ENCODE measurements at places on chromosomes 2 and 18.

DNA sequence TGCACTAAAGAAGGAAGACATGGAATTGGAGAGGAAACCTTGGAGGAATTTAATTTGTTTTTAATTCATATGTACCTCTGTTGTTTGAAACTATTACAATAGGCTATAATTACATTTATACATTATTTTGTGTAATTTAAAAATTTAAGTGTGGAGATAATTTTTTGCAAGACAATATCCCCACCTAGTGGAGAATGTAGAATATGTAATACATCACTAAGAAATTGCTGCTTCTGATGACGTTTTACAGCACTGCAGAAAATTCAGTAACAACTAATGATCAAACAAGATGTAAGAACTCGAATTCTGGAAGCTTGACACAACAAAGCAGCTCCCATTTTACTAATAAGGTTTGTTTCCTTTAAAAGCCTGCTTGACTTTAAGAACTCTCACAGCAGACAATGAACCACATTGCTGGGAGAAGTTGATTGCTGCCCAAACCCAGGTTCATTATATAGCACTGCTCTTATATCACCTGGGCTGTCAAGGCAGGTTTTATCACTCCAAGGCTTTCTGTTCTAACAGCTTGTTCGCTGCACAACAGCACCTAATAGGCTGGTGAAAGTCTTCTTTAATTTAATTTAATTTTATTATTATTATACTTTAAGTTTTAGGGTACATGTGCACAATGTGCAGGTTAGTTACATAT, 53.4 kb downstream of the THADA start:
- DNase-seq: peak; percentile 47

- no peak for DNase-seq
These were observed 1.0 kb downstream of the DARS1 start for GRCh38 chr2:135984199-135985017.

- DNase-seq: no peak
These were observed 23.6 kb upstream of the ID2 start for GRCh38 chr2:8658064-8658862.

GRCh38 chr2:66305718-66306117, 129.2 kb upstream of the MEIS1 start:
- peak; percentile 88 for DNase-seq

- no peak for DNase-seq
These were observed 215.0 kb downstream of the MYCN start for GRCh38 chr2:16155366-16155765.

- no peak for DNase-seq
These were observed 939.0 kb upstream of the CRIM1 start for GRCh38 chr2:35416391-35417140.

GRCh38 chr2:108594132-108594981, 60.1 kb downstream of the LIMS1 start:
- no peak for DNase-seq

- no peak for DNase-seq
These were observed 74.2 kb downstream of the DOCK10 start for GRCh38 chr2:224968051-224968450.

DNA sequence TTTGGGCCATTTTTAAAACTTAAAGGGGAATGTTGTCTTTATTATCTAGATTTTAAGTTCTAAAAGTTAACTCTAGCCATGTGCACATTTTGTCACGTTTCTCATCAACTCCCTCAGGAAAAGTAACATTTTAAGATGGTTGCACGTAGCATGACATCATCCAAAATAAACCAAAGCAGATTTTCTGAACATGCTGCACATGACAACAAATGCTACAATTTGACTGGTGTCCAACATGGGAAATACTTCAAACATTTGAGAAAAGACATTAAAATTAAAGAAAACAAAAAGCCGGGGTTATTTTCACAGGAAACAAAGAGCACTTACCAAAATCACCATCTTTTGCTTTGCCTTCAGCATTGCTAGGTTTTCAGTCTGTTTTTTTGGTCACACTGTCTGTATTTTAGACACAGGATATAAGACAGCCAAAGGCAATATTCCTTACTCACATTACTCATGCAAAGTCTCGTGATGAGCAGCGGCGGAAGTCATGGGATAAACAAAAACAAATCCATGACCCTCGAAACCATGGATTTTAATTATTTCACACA, 51.3 kb upstream of the RND3 start:
- no peak for DNase-seq

DNA sequence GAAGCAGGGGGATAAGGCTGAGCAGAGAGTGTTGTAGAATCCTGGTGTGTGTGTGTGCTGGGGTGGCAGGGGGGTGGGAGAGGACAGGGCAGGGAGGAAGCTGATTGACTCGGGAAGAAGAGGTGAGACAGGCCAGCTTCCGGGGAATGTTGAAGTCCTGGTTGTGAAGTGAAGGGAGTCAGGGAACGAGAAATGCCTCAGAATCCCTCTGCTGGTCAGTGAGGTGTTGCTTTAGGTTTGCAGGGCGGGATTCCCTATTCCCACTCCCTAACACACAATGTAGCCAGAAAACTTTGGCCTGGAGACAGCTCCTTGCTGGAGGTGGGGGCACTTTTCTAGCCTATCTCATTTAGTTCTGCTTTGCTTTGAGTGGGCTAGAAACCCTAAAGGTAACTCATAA, 265.1 kb downstream of the HAUS1 start:
- DNase-seq: no peak

DNA sequence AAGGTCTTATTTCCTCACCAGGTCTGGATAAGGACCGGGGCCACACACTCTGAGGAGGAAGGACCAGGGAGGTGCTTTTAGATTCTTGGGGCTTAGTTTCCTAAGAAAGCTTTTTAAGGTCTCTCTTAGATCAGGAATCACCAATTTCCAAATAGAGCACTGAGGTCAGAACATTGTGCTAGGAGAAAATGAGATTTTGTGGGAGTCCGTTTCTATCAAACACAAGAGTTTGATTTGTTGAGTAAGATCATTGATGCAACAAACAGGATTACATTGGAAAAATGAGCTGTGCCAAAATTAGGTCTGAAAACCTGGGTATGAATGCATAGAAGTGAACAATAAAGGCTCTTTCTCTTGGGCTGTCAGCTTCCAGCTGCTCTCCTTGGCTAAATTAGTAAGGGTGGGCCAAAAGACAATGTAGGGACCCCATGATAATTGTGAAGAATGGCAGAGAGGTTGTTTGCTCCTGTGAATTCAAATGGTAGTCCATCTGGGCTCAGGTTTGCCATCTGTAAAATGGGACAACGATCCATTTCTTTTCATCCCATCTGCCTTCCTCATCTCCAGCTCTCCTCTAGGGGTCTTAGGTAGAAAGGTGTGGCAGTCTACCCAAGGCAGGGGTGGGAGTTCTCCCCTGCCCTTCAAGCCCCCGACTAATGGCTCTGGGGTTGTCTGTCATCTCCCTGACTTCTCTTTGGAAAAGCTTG, 20.0 kb downstream of the IGFBP2 start:
- DNase-seq: no peak

DNA sequence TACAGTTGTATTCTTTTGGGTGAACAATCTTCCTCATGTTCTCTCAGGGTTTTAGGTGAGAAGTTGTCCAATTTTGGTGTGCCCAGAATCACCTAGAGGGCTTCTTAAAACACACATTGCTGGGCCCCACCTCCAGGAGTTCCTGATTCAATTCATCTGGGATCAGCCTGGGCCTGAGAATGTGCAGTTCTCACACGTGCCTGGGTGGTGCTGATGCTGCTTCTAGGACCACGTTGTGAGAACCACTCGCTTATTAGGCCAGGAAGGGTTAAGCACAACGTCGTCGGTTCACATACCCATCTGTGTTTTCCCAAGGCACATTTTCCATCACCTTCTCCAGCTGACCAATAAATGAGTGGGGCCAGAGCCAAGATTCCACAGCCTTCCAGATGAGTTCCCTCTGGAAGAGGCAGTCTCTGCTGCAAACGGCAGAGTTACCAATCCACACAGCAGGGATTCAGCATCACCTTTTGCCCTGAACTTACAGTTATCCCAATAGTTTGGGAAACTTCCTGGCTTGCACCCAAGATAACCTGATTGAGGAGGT, 277.7 kb upstream of the HNRNPA3 start:
- no peak for DNase-seq

DNA sequence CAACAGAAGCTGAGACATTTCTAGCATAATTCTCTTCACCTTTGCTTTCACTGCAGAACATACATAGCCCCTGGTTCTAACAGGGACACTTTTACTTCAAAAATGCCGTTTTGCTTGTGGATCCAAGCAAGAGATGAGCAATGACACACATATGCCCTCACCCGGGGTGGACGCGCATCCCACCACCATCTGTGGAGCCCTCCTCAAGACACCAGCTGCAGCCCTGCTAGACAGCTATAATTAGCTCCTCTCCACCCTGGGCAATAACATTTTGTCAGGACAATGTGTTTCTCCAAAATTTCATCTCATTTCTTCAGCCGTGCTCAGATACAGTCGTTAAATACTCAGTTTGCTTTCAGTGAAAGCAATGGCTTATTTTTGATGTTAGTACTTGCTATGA, 368.7 kb upstream of the RAB6C start:
- DNase-seq: no peak

DNA sequence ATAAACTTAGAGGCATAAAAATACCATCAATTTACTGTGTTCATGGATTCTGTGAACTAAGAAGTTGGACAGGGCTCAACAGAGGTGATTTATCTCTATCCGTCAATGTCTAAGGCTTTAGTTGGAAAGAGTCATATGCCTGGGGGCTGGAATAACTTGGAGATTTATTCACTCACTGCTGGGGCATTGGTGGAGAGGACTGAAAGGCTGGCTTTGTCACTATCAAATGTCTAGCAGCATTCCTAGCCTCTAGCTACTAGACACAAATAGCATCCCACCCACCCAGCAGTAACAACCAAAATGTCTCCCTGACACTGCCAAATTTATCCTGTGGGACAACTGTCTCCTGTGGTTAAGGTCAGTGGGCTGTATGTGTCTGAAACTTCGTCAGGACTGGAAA, 71.0 kb downstream of the EVA1A start:
- DNase-seq: no peak

GRCh38 chr2:71974846-71975245, 172.8 kb downstream of the CYP26B1 start:
- DNase-seq: no peak

DNA sequence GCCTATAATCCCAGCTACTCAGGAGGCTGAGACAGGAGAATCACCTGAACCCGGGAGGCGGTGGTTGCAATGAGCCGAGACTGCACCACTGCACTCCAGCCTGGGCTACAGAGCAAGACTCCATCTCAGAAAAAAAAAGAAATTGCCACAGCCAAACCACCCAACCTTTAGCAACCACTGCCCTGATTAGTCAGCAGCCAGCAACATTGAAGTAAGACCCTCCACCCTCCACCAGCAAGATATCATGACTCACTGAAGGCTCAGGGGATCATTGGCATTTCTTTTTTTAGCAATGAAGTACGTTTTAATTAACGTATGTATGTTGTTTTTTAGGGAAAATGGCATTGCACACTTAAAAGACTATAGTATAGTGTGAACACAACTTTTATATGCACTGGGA, 349.1 kb upstream of the ACVR2A start:
- no peak for DNase-seq

- DNase-seq: no peak
These were observed at the start of gene PPM1B for GRCh38 chr2:44168681-44169154. TSS of gene PPM1B (plus strand) at chr2:44168875. CDS start at chr2:44201200, 32,325 bp downstream.

DNA sequence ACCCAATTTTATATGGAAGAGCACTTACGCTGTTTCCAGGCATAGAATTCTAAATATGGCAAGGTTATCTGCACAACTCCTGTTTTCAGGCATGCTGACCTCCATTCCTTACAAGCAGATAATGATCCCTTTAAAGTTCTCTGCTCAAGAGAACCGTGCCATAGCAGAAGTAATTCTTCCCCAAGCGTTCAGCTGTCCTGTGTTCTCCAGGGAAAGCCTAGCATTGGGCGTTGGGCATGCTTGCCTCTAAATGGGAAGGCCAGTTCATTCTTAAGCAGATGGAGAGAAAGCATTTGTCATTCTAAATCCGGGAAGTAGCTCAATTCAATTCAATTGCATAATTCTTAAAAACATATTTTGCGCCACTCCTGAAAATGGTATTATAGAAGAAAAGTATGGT, 55.7 kb upstream of the EML4 start:
- no peak for DNase-seq

GRCh38 chr2:29309090-29310029, 194.1 kb downstream of the CLIP4 start:
- peak; percentile 64 for DNase-seq

DNA sequence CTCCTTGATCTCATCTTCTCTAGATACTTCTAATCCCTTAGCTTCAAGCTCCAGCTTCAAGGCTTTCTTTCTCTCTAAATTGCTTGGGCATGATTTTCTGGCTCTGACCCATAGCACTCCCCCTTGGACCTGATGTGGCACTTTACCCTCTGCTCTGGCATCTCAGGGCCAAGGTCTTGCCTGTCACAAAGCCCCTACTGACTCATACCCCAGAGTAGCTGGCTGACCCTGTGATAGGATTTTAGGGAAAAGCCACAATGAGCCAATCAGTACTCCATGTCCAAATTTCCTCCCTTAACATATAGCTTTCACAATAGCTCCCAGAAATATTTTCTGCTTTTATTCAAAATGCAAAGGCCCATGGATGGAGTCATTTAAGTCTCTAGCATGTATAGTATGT, 488.7 kb upstream of the SPRED2 start:
- no peak for DNase-seq

GRCh38 chr2:8171608-8172007, 510.2 kb upstream of the ID2 start:
- DNase-seq: no peak

- no peak for DNase-seq
These were observed 75.0 kb downstream of the MYCN start for GRCh38 chr2:16015210-16015902.

DNA sequence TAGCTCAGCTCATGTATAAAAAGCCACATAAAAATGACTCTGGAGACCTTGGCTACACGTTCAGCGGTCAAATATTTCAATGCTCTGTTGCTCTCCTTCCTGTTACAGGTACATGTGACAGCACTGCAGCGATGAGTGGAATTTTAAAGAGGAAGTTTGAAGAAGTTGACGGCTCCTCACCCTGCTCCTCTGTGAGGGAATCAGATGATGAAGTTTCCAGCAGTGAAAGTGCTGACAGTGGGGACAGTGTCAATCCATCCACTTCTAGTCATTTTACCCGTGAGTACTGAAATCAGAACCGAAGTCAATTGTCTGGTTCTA, 125.4 kb downstream of the CSRNP3 start:
- DNase-seq: no peak

DNA sequence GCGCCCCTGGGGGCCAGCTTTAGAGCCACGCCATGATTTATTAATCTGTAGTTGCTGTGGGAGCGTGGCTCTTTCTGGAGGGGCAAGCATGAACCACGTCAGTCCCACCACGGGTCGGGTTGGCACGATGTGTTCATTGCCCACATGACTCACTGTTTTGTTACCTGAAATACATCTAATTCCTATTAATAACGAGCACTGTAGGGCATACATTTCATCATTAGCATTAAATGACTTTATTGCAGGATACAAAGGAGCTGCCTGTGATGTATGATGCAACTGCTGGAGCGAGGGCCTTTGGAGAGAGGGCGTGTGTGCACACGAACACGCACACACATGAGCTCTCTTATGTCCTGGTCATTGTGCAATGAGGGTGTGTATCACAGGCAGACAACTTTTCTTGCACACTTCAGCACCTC, 127.0 kb downstream of the INHBB start:
- DNase-seq: no peak

GRCh38 chr2:100043891-100044255, 98.5 kb downstream of the AFF3 start:
- DNase-seq: no peak

GRCh38 chr2:35462226-35462998, 893.2 kb upstream of the CRIM1 start:
- DNase-seq: no peak
